ENCODE measurements at places on chromosomes 1 and 21. TPM values are rescaled to one million over a fixed set of nuclear protein-coding genes. Genes with fewer than 3 reads are reported as not detected.

CTSE gene
- not detected for total RNA-seq

- no peak for DNase-seq
Observed at GRCh38 chr1:15849775-15850324, 2.3 kb downstream of the SPEN start.

DNA sequence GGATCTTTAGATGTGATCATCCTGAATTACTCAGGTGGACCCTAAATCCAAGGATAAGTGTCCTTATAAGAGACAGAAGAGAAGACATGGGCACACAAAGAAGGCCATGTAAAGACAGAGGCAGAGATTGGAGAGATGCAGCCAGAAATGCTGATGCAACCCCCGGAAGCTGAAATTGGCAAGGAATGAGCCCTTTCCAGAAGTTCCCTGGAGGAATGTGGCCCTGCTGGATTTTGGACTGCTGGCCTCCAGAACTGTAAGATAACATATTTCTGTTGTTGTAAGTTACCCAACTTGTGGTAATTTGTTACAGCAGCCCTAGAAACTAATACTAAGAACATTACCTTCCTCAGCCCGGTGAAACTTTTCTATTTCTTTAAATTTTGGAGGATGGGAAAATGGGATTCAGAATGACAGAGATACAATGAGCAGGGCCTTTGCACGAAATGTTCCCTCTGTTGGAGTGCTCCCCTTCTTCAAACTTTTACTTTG is 11.2 kb upstream of the PLPP3 start:
- DNase-seq: no peak

COP1 gene
- total RNA-seq: 41.5 TPM

DNA sequence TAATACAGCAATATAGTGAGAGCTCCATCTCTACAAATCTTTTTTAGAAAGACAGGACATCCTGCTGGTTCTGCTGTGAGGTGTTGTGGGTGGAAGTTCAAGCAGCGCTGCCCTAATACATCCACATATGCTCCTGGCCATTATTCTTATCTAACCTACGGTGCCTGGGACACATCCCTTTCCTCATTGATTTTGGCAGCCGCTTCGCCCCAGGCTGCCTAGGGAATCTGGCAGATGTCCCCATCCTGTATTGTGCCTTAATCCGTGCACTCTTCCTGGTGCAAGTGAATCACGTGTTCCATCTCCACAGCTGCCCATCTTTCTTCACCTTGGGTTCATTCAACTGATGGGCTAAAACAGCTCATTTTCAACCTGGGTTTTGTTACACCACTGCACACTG is 3.1 kb upstream of the UBE2G2 start:
- no peak for DNase-seq

DNA sequence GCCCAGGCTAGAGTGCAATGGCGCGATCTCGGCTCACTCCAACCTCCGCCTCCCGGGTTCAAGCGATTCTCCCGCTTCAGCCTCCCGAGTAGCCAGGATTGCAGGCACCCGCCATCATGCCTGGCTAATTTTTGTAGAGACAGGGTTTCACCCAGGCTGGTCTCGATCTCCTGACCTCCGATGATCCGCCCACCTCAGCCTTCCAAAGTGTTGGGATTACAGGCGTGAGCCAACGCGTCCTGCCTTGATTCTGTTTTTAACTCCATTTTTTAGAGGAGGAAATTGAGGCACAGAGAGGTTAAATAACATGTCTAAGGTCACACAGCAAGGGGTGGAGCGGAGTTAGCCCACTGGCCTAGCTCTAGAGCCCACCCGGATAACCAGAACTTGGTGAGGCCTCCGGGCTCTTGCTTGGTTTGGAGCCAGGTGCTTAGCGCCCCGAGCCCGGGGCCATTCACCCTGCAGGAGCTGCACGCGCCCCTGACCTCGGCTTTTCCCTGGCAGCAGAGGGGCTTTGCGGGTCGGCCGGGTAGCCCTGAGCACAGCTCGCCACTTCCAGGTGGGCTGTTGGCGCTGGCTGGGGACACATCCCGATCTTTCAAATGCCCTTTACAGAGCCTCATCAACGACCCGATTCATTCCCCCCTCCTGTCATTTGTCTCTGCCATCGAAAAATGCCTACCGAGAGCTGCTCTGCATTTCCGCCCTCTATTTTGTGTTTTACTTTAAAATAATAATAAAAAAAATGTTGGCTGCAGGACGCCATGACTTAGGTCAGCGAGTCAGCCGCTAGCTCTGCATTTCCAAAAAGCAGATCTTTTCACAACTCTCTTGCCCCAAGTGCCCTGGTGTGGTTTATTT is 11.2 kb downstream of the SIM2 start:
- DNase-seq: peak; percentile 78

GRCh38 chr1:13916530-13916929 is 216.5 kb downstream of the PRDM2 start:
- DNase-seq: no peak

- DNase-seq: no peak
Observed at GRCh38 chr1:93552741-93553455, 105.0 kb downstream of the FNBP1L start.

Data from posterior vena cava (tissue), 2 donors.